T-helper 1 cell (primary cell): ENCODE measurements at places on chromosomes 2 and 18.

GRCh38 chr2:218289639-218290315, 2.5 kb downstream of the TMBIM1 start:
- no peak for DNase-seq

DNA sequence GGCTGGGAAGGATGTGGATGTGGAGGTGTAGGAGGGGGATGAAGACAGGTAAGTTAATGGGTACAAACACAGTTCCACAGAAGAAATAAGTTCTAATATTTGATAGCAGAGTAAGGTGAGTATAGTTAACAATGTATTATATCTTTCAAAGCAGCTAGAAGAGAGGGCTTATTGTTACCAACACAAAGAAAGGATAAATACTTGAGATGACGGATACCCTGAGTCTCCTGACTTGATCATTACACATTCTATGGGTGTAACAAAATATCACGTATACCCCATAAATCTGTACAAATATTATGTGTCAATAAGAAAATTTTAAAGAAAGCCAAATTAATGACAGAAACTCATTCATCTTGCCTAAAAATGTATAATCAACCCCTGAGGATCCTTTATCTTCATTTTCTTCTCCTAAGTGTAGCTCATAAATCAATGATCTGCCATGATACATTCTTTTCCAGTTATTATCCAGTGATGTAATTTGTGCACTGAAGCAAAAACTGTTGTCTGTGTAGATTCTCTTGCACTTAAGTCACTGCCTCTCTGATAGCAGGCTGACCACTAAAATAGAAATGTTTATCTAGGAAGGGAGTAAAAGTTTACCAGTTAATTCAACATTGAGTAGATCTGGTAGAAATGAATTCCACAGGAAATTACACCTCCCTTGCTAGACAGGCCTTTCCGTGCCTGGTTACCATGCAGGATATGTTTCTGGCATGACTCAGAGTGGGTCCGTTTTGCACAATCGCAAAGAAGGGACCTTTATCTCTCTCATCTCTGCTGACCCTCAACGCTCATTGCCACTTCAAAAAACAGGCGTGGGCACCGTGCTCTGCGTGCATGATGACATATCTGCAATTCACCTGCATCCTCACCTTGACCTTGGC, 249.7 kb upstream of the NCKAP5 start:
- no peak for DNase-seq

GRCh38 chr2:238081561-238081960, 18.6 kb upstream of the ESPNL start:
- DNase-seq, result no peak

DNA sequence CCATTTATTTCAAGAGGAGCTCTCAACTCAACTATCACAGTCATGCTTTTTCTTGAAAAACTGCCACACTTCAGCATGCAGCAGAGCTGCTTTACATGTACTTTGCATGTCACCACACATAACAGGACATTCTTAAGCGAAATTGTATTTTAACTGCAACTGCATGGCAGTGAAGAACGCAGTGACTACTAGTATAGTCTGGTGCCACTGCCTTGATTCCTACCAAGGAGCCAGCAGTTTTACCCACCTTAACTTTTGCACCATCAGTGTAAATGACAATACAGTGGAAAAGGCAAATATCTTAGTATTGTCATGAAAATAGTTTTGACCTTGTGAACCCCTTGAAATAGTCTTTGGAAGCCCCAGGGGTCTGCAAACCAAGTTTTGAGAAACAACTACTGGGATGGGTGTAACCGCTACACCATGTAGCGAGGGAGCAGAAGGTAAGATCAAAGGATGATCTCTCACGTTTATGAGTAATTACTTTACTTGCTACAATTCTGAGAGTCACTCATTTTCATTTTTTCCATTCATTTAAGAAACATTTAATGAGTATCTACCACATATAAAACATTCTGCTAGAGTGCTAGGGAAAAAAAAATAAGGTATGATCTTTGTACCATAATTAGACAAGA, 32.3 kb upstream of the MPP4 start:
- DNase-seq, result no peak

- DNase-seq, result no peak
These were observed 145.3 kb upstream of the SMAD7 start for GRCh38 chr18:49096021-49096420.

GRCh38 chr2:175937216-175937615, 64.9 kb downstream of the LNPK start:
- DNase-seq, result no peak

- no peak for DNase-seq
These were observed 405 bp downstream of the SOS1 start for GRCh38 chr2:39120521-39120770.

DNA sequence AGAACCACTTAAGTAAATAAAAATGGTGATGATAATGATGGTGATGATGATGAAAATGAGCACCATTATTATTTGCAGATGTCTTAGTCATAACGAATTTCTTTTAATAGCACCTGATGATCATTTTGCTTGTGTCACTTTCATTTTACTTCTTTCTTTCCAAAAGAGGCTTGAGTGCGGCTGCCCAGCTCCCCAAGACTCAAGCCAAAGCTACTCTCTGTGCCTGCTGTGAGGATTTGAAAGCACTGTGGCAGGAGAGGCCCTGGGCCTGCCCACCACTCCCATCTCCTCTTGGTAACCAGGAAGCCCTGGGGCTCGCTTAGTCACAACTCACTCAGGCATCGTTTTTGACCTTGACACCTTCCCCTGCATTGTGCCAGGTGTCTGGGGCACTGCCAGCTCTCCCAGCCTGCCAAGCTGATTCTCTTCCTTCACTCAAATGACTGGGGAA, 41.2 kb downstream of the RPL37A start:
- DNase-seq, result no peak
